NCI-H82 (cell line): ENCODE measurements at places on chromosomes 4 and X.

GRCh38 chrX:27254656-27255055 is 208.5 kb downstream of the PPP4R3C start:
- DNase-seq: no peak

DNA sequence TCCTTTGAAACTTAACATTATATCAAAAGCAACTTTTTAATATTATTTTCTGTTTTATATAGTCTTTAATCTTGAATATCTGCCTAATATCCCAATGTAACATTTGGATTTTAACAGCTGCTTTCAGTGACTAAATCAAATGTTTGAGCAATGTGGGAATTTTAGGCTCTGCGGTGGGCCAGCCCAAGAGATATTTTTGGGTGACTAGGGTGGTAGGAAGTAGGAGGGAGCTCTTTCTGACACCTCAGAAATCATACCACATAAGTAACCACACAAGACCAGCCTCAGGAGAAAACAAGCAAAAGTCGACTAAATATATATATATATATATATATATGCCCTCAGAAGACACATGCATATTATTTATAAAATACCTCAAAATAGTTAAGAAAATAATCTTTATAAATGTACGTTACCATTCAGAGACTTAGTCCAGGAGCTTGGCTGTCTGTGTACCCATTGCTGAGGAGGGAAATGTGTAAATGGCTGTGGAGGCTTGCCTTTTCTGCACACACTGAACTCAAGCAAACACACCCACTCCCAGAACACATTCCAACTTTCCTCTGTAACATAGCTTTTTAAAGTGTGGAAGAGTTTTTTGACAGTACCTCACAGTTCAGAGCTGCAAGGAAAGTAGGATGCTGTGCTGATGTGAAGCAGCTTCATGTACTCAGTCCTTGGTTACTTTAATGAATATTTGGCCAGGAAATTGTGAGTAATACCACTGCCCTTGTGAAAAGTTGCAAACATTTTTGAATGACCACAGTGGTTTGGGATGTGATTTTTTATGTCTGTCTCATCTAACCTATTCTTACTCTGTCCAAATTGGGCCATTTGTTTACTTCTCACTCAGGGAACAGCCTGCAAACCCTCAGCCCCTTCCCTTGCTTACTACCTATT is at the start of gene RTL3:
TSS of gene RTL3 (minus strand) at position 484 of the 900 bp plus-strand sequence. CDS start 908 bp downstream, outside the sequence.
- no peak for DNase-seq

DNA sequence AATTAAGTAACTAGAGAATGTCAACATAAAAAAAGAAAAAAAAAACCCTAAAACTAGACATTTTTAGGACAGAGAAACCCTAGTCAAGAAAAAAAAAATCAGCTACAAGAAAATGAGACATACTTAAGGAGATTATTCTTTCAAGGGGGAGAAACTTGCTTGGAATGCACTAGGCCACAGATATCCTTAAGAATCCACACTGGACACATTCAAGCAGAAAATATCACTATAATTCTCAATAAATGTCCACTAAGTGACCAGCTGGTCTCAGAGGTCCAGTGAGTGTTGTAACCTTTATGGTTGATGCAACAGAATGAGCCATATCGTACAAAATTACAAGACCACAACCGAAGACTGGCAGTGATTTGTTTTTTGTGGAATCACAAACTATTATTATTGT is 15.6 kb upstream of the IBSP start:
- DNase-seq: no peak

DNA sequence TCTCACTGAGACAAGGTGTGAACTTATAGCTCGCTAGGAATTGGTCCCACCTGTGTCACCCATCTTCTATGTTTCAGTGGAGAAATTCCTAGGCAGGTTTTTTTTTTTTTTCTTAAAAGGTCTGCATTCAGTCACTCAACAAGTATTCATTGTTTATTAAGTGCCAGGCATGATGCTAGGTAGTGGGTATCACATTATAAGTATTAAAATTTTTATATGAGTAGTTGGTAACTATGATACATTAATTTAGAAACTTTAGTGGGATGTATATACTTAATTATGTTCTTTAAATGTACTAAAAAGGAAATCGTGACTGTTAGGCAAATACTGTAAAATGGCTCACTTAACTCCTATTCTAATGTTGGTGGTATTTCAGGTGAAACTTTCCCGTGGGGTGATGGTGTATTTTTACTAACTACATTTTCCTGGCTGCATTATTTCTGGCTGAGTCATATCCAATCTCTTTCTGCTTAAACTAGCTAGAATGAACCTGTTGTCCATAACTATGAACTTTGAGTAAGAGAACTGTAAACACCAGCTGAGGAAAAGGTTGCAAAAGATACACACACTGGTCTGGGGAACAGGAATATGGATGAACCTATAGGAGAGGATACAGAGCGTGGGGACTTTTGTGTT is 49.3 kb upstream of the MED14 start:
- DNase-seq: no peak

DNA sequence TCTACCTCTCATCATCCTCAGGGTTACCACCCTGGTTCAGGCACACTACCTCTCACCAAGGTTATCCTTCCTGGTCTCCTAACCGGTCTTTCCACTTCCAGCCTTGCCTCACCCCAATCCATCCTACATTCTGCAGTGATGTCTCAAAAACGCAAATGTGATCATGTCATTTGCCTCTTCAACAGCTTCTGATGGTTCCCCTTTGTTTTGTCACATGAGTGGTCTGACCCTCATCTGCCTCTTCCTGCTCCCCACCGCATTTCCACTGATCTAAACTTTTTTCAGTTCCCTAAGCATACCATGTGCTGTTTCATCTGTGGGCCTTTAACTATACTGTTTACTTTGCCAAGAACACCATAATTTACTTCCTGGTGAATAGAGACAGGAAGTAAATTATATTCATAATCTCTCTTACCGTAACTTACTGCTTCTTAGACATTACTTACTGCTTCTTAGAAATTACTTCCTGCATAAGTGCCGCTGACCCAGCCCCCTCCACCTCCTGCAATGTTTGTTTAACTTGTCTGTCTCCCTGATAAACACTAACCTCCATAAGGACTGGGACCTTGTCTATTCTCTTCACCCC is 27.1 kb upstream of the NSUN7 start:
- no peak for DNase-seq

- DNase-seq: no peak
These were observed 48.7 kb upstream of the FGF16 start for GRCh38 chrX:77398330-77398954.

- no peak for DNase-seq
These were observed 236.1 kb upstream of the LDB2 start for GRCh38 chr4:17134565-17134964.

- DNase-seq: no peak
These were observed 601.1 kb upstream of the HTR2C start for GRCh38 chrX:113982766-113983165.

DNA sequence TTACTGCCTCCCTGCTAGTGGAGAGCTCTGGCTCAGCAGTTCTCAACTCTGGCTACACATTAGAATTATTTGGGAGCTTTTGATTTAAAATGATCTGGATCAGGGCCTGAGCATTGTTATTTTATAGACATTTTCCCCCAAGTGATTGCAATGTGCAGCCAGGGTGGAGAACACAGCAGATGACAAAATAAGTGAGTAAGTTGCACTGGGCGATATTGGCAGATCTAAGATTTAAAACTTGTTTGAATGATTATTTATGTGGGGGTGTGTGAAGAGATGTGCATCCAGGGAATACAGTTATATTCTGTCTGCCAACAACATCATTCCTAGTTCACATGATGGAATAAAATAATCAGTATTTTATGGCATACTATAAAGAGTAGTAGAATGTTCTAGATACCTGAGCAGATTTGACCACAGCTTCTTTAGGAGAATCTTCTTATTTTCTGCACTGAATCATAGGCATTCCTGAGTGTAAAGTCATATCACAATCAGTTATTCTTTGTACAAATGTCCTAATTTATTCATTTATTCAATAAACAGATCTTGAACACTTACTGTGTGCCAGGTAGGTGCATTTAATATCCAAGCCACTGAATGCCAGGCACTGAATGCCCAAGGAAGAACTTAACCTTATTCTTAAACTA is 123.9 kb downstream of the UCHL1 start:
- DNase-seq: no peak

DNA sequence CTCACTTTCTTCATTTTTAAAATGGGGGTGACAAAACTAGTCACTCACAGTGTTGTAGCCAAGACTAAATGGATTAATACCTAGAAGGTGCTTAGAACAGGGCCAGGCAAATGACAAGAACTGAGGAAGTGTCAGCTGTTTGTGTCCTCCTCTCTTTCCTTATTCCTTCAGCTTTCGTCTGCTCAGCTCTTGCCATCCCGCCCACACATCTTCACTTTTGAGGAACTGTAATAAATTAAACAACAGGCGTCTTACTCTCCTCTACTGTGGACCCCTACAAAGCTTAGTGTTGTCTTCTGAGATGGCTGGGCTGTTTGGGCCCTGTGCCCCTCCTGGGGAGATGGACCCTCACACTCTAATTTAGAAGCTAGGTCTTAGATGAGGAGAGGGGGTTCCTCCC is 2.7 kb downstream of the HPSE start:
- DNase-seq: no peak

GRCh38 chrX:45760187-45760742 is 559.6 kb upstream of the DIPK2B start:
- DNase-seq: no peak

- no peak for DNase-seq
These were observed 50.5 kb downstream of the CXCL1 start for GRCh38 chr4:73919691-73920090.

DNA sequence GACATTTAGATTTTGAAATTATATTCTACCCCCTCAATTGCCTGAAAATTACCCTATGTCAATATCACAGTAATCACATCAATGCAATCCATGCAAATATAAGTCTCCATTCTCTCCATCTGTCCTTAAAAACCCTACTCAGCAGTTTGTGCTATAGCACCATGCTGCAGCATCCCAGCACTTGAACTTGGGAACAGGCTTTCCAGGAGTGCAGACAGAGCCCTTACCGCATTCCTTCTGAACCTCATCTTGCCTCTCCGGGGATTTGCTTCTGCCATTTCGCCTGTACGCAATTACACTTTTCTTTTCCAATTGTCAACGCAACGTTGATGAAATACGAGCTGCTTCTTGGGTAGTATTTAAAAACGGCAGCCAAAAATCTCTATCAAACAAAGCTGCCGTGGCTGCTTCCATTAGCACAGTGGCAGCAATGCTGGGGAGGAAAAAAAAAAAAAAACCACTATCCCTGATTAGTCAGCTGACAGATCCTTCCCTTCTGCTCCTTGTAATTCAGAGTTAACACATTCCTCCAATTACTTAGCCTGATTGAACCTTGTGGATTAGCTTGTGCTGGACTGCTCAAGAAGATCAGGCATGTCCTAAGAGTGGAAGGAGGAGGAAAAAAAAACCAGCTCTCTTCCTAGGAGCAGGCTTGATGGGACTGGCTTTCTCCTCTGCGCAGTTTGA is 65.6 kb downstream of the MCF2 start:
- DNase-seq: peak; percentile 86

DNA sequence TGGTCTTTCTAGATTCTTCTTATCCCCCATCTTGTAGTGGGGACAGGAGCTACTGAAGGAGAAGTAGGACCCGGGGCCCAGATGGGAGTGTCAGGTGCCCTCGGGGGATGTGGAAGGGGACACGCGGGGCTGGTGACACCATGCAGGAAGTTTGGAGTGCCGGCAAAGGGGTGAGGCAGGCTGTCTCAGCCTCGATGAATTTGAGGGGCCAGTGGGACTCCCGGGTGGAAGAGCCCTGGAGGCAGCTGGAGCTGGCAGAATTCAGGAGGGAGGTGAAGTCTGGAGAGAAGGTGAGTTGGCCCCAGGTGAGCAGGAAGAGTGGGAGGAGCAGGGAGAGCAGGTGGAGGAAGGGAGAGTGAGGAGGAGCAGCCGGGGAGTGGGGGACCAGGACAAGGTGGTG is 101.7 kb downstream of the CPZ start:
- no peak for DNase-seq

DNA sequence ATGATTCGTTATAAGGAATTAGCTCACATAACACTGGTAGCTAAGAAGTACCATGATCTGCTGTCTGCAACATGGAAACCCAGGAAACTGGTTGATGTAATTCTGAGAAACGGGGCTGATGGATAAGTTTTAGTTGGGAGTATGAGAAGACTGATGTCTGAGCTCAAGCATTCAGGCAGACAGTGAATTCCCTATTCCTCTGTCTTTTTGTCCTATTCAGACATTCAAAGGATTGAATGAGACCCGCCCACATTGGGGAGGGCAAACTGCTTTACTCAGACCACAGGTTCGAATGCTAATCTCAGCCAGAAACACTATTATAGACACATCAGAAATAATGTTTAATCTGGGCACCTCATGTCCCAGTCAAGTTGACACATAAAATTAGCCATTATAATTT is 515.5 kb downstream of the STPG2 start:
- no peak for DNase-seq

GRCh38 chr4:182105416-182105815 is 137.8 kb upstream of the TENM3 start:
- DNase-seq: no peak

DNA sequence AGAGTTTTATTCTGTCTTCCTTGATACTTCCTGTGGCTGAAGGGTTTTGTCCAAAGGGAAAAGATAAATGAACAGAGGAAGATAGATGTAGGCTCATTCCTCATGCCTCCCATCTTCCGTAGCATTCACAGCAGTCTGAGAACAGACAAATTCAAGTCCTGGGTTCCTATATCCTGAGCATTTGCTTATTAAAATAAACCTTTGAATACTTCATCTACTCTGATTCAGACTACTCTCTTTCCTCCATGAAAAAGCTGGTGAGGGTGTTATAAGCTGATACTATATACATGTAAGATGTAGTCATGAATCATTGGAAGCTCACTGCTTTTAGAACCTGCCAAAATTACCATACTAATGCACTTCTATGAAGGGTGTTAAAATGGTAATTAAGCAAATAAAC is 61.2 kb downstream of the GAB1 start:
- no peak for DNase-seq

DNA sequence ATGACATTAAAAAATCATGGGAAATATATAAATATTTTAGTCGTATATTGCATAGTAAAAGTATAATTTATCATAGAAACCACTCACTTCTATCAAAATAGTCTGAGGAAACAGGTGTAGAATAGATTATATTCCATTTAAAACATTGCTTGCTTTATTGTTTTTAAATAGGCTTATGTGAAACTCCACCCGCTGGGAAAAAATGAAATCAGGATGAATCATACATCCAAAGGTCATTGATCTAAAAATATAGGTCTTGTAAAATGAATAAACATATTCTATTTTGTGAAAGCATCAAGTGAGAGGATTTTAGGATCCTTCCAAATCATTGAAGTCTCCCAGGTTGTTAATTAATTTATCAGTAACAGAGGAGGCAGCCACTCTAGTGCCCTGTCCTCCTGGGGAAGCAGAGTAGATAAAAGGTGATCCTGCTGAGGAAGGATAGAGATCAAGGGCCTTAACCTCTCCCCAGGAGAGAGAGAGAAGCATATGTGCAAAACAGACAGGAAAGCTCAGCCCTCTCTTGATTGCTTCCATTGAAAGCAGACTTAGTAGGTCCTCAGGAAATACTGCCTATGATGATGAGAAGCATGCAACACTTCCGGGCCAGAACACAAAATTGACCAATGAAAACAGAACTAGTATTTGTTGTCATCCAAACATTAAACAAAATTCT is 96.8 kb upstream of the MAP9 start:
- no peak for DNase-seq

GRCh38 chr4:174324236-174324635 is 40.5 kb downstream of the CEP44 start:
- no peak for DNase-seq
